ELF-1 (cell line): ENCODE measurements at places on chromosomes 1 and 21.

GRCh38 chr1:28800324-28800723 lies 11.6 kb upstream of the OPRD1 start:
- peak; percentile 71 for DNase-seq

DNA sequence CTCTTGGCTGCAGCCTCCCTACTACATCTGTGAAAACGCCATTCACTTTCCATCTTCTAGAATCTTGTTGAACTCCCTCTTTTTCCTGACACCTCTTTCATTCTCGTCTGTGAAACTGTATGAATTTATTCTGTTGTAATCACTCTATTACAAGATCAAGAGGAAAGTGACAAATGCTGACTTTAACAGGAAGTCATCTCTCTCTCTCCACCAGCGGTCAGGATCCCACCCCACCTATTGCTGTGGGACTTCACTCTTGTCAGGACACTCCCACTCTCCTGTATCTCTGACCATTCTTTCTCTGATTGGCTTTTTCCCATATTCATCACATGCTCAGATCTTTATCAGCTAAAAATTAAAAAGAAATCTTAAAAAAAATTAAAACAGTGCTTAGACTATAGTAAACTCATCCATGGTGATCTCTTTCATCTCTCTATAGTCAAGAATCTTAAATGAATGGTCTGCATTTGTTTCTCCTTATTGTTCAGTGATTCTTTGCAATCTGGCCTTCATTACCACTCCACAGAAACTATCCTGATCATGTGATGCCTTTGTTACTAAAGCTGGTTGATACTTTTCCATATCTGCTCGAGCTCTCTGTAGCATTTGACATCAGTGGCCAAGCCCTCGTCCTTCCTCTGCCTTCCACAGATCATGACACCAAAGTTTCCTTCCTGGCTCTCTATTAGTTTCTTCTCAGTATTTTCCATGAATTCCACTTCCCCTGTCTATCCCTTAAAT lies 113.6 kb downstream of the UCHL5 start:
- no peak for DNase-seq

DNA sequence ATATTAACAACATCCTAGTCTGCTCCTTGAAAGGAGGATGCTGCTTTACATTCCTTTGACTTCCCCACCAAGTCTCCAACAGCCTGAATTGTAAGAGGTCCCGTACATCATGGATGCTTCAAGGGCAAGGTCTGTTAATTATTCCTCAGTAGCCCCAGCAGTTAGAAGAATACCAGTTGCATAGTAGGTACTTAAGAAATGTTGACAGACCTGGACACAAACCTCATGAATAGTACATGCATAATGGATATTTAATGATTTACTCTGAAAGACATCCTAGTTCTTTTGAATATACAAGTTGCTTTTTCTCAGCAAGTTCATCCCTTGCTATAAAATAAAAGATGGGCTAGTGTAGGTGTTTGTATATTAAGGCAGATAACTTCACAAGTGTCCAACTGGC lies 112.1 kb upstream of the DPYD start:
- no peak for DNase-seq

GRCh38 chr1:7299329-7299799 lies 471.7 kb upstream of the VAMP3 start:
- DNase-seq = peak; percentile 85

- DNase-seq = no peak
Observed at GRCh38 chr1:10020086-10020485, 12.7 kb upstream of the UBE4B start.

- no peak for DNase-seq
Observed at GRCh38 chr1:41003127-41003639, 18.3 kb downstream of the SLFNL1 start.

GRCh38 chr1:159646687-159647086 lies 59.1 kb downstream of the APCS start:
- no peak for DNase-seq

DNA sequence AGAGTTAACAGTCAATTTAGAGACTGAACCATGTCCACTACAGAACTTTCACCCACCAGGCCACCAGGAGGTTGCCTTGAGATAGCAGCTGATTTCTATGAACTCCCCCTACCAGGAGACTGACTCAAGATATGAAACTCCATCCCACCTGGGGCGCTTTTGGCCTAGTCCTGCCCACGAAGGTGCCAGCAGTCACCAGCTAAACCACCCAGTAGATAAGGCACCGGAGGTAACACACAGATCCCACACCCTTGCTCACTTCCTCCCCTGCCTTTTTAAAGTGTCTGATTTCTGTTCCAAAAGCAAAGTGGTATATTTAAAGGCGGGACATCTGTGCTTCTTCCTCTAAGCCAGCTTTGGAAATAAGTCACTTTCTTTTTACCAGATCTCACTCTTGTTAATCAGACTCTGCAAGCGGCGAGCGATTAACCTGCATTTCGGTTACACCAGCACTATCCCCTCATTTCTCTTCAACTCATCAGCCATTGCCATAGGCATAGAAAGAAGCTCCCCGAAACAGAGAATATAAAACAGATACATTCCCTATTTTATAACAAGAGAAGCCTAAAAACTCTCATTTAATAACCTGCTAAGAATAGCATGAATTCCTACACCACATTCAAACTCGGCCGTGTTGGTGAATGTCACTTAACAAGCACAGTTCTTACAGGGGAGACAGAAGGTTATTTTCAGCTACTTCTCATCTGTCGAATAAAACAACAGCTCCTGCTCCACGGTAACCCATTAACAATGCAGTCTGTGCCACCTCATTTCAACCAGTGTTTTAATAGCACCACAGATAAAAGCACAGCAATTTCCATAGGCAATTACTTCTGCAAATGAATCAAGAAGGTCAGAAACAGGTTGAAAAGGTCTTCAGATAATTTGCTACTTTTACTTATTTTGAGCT lies 318.1 kb downstream of the KCNH1 start:
- no peak for DNase-seq

DNA sequence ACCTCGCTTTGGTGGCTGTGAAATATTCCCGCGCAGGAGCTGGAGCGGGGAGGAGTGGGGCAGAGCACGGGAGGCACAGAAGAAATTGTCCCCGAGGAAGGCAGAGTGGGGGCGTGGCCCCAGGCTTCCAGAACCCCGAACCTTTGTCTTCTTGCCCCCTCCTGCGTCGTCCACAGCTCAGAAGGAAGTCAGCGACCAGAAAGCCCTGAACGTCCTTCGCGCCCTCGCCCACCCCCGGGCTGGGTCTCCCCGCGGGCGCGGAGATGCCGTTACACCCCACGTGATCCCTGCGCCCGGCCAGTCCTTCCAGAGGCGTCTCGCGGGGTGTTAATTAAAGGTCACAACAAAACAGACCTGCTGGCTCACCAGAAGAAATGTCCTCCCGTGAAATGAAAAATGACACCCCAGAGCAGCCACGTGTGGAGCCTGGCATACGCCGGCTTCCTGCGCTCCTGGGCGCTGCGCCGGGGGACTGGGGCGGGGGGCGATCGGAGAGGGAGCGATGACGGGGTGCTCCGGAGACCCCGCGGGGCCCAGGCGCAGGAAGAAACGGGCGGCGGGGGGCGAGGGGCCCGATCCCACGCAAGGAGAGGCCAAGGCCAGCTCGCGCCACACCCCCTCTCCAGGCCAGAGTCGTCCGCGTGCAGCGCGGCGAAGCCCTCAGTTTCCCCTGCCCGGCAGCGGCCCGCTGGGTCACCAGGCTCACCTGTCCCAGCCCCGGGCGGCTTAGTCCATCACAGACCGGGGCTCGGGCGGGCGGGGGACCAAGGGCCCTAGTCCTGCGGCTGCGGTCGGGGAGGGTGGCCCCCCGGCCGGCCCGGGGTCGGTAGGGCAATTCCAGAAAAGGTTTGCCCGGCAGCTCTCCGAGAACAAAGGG lies 995 bp upstream of the KIF26B start:
- peak; percentile 43 for DNase-seq
